ENCODE measurements at places on chromosomes 16 and 17.

- DNase-seq: no peak
Observed at GRCh38 chr17:48340916-48341315, 89.1 kb downstream of the SKAP1 start.

DNA sequence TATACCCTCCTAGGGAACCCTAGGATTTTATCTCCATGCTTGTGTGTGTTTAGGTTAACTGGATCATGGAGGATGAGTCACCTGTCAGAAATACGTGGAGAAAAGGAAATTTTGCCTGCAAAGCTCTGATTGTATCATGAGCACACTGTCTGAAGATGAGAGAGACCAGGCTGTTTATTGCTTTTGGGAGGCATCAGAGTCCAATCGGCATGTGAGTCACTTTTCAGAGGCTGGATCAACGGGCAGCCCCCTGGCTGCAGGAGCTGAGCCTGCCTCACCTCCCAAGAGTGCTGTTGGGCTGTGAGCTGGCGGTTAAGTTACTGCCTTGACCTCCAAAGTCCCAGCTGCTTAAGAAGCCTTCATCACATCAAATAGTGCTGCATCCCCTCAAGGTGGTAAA lies 41.5 kb upstream of the MED9 start:
- no peak for DNase-seq

- DNase-seq: no peak
Observed at GRCh38 chr17:351449-351738, 1.2 kb downstream of the RPH3AL start.

DNA sequence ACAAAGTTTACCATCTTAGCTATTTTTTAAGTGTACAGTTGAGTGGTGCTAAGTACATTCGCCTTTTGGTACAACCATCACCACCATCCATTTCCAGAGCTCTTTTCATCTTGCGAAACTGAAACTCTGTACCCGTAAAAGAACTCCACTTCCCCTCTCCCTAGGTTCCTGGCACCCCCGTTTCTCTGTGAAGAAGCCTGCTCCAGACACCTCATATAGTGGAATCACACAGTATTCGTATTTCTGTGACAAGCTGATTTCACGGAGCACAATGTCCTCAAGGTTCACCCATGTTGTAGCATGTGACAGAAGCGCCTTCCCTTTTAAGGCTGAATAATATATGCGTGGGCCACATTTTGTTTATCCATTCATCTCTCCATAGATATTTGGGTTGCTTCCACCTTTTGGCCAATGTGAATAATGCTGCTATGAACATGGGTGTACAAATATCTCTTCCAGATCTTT lies 54.2 kb upstream of the MAP3K14 start:
- no peak for DNase-seq

- no peak for DNase-seq
Observed at GRCh38 chr16:56211435-56211981, 20.2 kb downstream of the GNAO1 start.

- peak; percentile 20 for DNase-seq
Observed at GRCh38 chr16:66894948-66895688, 14.8 kb downstream of the PDP2 start.

- no peak for DNase-seq
Observed at GRCh38 chr17:37176723-37177122, 199.1 kb upstream of the C17orf78 start.

DNA sequence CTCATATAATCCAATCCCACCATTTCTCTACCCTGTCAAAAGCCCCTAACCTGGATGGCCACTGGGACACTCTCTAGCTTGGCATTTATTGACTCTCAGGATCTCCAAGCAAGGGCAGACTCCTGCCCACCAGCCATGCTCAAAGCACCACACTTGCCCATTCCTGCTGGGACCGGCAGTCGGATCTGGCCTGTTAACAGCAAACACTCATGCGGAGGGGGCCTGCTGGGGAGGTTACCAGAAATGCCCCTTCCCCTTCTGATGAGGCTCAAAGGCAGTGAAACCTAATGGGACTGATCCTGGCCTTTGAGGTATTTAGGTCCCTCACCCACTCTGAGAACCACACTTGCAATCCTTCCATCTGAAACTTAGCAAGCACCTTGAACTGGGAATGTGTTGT lies 6.5 kb upstream of the CCL1 start:
- no peak for DNase-seq

GRCh38 chr17:83007504-83008185 lies 71.8 kb upstream of the METRNL start:
- DNase-seq: no peak

- DNase-seq: no peak
Observed at GRCh38 chr17:82217530-82218204, 5.0 kb upstream of the CCDC57 start.

DNA sequence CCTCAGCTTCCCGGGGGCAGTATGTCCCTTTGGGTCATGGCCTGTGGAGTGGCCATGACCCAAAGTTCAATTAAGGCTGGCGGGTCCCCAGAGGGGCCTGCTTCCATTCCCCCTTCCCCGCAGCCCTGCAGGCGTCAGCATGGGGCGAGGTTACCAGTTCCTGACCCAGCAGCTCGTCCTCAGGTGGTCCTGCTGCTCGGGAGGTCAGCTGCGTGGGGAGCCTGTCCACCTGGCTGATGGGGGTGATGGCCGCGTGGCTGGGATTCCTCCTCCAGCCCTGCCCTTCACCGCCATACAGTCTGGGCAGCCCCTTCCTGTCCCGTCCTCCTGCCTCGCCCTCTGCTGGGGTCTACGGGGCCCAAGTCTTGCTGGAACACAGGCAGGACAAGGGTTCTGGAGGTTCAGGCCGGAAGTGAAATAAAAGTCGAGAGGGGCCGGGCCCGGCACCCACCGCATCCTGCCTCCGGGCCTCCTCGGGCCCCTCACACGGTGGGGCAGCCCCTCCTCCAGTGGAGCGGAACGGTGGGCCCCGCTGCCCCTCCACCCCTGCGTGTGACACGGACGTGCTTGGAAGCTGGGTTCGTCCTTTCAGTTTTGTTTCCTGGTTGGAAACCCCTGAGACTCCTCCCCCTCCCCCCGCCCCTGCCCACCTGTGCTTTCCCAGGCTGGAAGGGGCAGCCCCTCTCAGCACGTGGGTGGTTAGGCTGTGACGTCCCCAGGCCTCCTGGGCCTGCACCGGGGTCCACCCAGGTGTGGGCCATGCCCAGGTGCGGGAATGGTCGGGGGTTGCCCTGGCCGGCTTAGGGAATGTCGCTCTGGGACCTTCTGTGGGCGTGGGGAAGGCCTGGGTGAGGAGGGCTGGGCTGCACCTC lies 6.8 kb downstream of the UBALD2 start:
- DNase-seq: peak; percentile 55

GRCh38 chr17:54439816-54440215 lies 460.8 kb upstream of the TOM1L1 start:
- no peak for DNase-seq

DNA sequence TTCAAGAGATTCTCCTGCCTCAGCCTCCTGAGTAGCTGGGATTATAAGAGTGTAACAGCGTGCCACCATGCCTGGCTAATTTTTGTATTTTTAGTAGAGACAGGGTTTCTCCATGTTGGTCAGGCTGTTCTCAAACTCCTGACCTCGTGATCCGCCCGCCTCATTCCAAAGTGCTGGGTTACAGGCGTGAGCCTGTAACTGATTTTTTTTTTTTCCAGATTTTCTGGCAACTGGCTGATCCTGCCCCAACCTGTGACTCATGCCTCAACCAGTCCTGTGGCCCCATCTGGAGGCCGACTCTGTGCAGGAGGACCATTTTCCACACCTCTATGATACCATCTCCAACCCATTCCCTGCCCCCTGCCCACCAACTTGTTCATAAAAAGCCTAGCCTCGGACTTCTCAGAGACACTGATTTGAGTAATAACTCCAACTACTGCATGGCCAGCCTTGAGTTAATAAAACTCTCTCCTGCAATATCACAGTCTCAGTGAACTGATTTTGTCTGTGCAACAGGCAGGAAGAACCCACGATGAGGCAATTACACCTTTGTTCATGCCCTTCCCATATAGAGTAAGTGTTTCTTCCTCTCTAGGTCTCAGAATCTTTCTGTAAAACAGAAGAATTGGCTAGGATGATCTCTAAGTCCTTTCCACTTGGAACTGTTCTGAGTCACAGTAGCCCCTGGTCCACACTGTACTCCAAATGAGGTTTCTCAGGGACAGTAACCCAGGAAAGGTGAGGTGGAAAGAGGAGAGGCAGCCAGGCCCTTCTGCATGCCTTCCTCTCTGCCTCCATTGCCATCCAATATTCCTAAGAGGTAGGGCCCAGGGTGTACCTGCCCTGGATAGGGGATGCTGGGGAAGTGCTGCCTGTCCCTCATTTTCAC lies 8.8 kb upstream of the CNOT1 start:
- DNase-seq: no peak

DNA sequence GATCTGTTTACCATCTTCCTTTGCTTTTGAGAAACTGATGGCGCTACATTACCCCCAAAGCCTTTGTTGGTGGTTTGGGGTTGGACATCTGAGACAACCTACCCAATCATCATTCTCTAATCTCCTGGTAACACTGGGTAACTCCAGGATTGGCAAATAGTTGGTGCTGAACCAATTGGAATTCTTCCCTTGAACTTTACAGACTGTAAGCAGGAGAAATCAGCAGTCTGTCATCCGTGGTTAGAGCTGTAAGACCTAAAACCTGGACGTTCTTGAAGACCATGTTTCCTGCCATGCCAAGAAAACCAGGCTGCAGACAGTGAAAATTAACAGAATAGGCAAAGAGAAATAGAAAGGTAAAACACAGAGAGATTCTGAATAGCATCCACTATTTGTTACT lies 398.8 kb upstream of the SALL1 start:
- DNase-seq: no peak

- no peak for DNase-seq
Observed at GRCh38 chr16:60413969-60414368, 1622.3 kb downstream of the CDH8 start.

DNA sequence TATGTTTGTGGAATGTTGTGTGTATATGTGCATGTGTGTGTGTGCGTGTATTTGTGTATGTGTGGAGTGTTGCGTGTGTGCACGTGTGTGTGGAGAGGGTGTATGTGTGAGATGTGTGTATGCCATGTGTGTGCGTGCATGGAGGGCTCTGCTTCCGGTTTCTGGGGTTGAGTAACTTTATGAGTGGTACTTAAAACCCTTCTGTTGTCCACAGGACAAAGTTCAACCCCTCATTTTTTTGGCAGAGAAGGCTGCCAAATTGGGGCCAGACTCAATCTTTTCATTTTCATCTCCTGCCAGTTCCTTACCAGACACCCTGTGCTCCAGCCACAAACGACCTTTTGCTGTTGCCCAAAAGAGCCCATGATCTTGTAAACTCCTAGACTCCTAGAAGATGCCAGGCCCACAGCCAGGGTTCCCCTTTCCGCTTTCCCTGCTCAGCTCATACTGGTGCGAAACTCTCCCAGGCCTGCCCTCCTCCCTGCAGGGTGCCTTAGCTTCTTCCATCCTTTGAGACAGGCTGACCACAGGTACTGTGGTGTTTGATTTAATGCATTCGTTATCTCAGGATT lies 100.2 kb downstream of the CMIP start:
- DNase-seq: no peak

DNA sequence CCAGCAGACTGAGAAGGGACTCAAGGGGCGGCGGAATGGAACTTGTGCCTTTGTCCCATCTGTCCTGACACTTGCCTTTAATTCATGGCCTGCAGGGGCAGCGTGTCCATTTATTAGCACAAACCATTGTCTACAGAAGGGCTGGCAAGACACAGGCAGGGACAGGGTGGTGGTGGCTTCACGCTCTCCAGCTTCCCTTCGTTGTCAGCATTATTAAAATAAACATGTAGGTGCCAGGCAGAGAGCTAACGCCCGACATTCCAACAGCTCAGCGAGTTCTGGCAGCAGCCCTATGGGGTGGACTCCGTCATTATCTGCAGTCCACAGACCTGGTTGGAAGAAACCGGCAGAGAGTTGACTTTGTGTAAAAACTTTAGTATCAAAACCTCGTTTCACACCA lies 16.3 kb downstream of the DNAI2 start:
- no peak for DNase-seq

DNA sequence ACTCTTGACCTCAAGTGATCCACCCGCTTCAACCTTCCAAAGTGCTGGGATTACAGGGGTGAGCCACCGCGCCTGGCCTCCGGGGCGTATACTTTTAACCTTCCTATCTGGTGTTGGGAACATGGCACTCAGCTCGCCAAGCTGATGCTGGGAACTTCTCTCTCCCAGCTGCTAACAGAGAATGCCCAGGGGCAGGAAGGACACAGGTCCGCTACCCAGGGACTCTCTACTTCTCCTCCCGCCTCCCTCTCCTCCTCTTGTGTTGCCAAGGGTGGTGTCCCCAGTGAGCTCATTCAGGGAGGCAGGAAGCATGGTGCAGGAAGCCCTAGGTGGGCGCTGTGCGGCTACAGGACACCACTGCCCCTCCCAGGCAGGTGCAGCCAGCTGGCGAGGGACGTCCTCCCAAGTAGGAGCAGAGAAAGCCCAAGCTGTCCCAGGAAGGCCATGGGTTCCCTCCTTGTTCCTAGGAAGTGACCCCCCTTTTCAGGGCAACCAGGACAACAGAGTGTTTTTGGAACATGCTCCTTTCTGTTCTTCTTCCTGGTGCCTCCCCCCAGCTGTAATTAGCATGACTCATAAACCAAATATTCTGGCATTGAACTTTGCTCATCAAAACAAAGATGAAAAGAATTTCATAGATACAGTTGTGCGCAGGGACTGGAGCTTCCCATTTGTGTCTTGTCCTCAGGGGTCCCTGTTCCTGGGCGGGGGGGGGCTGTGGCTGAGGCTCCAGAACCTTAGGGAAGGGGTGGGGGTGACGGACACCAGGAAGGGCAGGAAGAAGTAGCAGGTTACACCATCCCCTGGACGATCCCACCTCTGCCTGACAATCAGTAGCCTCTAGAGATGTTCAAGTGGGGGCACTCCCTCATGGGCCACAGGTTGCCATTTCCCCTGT lies 2.7 kb downstream of the C1QTNF1 start:
- no peak for DNase-seq

DNA sequence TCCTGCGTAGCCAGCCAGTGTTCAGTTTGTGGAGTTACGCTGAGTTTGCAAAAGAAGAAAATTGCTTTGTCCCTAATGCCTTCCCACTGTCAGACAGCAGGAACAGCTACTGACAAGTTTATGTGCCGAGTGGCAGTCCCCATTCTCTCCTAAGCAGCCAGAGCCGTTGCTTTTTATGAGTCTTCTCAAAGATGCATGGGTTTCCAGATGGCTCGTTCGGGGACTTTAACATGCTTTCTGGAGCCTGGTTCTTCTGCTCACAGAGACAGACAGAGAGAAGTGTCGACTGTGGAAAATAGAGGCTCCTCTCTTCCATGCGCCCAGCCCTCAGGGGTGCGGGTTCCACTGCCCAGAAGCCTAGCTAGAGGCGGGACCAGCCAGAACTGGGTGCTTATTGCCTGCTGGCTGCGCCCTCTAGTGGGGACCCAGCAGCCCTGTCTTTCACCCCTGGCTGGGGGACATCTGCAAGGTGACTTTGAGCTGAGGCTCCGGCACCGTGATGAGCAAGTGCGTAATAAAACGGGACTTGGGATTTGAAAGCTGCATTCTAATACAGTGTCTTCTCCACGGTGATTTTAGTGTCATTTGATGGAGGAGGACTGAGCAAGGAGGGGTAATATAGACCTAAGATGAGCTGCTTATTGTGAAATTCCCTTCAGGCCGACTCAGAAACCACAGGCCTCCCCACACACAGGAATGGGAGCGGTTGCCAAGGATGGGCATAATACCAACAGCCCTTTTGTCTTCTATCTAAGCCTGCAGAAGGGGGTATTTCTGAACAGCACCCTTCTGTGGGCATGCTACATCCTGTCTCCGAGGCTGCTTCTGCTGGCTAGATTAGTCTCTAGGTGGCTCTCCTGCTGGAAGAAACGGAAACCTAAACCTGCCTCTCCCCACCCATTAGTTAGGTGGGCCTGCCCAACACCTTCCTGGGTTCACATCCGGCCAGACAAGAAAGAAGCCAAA lies 73.1 kb downstream of the CCDC182 start:
- peak; percentile 40 for DNase-seq

All from effector memory CD4-positive, alpha-beta T cell (primary cell).